ENCODE measurements at places on chromosomes 5 and 9. TPM values are rescaled to one million over a fixed set of nuclear protein-coding genes. Genes with fewer than 3 reads are reported as not detected.

Gene DPYSL3
- 18.6 TPM for total RNA-seq

Gene SEMA5A
- not detected for total RNA-seq

Gene SLC46A2
- not detected for total RNA-seq

Gene FAM81B
- not detected for total RNA-seq

Gene RPS14
- total RNA-seq: 3,016 TPM

Gene IFNA21
- not detected for total RNA-seq

Gene COL15A1
- 0.34 TPM for total RNA-seq

Gene SPINK5
- not detected for total RNA-seq

Gene ACTBL2
- 0.05 TPM for total RNA-seq

Gene SPATA31D4
- not detected for total RNA-seq

Gene AQP7
- 0.31 TPM for total RNA-seq

All from A549 treated with DMSO at 1 μM for 4 hours (cell line).